ENCODE measurements at places on chromosomes 7 and 10.

DNA sequence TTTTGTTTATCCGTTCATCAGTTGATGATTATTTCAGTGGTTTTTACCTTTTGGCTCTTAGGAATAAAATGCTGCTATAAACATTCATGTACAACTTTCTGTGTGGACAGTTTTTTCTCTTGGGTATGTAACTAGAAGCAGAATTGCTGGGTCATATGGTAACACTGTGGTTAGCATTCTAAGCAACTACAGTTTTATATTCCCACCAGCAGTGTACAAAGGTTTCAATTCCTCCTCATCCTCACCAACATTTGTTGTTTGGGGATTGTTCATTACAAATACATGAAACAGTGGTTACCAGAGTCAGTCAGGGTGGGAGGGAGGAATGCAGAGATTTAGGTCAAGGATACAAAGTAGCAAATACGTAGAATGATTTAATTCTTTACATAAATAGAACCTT is 97.0 kb downstream of the NPSR1 start:
- DNase-seq = no peak

GRCh38 chr10:47090042-47090441 is 178.8 kb downstream of the PTPN20 start:
- no peak for DNase-seq

- DNase-seq = no peak
These were observed 1.2 kb downstream of the SFRP4 start for GRCh38 chr7:37915438-37915837.

DNA sequence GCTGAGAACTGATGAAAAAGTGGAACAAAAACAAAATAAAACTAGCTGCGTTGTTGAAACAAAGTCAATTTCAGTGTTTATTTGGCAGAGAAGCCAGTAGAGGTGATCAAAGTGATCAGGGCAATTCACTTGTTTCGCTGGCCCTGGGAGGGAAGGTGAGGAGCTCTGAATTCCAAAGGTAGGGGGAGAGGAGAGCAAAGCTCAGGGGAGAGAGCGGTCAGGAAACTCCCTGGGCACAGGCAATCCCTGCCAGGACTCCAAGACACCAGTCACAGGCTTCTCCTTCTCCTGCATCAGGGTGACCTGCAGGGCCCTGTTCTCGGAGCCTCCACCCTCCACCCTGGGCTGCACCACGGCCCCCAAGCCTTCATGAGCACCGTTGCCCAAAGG is 6.8 kb upstream of the KIAA1217 start:
- DNase-seq = no peak

- no peak for DNase-seq
These were observed 215.1 kb downstream of the ADARB2 start for GRCh38 chr10:1522237-1522636.

DNA sequence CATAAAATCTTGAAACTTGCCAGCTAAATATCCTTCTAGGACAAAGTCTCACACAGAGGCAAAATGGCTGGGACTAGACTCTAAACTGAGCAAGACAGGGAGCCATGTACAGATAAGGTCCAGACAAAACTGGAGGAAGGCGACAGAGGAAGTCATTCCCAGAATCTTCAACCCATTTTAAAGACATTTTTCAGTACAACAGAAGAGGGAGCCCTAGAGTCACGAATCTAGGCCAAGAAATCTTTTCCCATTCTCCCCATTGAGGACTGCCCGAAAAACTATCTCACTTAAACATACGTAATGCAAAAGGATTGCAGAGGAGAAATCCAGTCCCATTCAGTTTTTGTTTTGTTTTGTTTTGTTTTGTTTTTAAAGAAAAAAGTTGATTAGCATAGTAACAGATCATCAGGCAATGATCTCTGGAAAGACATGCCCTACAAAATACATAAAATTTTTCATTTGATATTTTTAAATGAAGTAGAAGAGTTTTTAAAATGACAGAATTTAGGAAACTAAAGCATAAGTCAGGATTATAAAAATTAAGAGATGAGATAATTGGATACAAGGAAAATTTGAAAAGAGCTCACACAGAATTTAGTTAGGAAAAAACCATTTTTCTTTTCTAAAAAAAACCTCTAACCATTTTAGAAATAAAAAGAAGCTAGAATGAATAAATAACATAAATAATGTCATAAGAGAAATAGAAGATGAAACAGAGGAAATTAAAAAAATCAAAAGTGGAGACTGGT is 16.9 kb upstream of the PRF1 start:
- DNase-seq = no peak

DNA sequence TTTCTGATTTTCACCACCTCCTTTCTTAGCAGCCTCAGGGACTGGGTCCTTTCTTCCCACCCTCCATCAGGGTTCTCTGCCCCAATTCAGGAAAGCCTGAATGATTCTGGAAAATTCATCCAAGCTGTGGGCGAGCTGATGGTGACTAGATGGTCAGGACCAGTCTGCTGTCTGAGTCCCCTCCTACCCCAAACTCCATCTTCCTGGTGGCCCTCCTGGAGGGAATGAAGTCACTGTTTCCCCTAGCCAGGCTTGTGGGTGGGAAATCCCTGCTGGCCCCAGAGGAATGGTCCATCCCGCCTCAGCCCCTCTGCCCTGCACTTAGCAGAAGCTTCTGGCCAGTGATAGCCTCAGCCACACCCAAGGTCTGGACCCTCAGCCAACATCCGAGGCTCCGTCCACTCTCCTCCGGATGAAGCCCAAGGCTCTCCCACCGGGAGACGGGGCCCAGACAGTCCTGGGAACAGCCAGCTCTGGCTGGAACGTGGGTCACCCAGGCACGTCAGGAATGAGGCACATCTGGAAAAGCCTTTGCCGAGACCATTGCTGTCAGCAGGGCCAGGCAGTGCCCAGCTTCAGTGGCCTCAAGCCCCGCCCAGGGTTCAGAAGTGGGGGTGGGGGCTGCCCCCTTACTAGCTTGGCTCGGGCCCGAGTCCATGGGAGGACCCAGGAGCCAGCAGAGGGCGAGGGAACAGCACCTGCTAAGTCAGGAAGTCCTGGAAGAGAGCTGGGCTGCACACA is 4.0 kb upstream of the AQP1 start:
- no peak for DNase-seq

- DNase-seq = no peak
These were observed 1115.3 kb downstream of the REEP3 start for GRCh38 chr10:64636461-64636860.

GRCh38 chr7:15309872-15310271 is 251.9 kb downstream of the AGMO start:
- no peak for DNase-seq

DNA sequence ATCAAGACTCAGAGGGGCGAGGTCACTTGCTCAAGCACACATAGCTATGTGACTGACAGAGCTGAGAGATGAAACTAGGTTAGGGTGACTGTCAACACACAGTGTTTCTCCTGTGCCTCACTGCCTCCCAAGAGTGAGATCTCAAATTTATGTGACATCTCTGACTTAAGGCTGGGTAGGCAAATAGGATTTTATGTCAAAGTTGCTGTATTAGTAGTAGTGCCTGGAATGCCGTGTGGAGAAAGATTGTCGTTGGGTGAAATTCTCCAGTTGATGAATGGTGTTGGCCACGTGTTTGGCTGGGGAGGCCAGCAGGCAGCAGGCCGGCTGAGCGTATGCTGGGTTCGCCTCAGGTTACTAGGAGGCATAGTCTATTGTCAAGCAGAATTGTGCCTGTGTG is 148.3 kb upstream of the BMPER start:
- DNase-seq = no peak

DNA sequence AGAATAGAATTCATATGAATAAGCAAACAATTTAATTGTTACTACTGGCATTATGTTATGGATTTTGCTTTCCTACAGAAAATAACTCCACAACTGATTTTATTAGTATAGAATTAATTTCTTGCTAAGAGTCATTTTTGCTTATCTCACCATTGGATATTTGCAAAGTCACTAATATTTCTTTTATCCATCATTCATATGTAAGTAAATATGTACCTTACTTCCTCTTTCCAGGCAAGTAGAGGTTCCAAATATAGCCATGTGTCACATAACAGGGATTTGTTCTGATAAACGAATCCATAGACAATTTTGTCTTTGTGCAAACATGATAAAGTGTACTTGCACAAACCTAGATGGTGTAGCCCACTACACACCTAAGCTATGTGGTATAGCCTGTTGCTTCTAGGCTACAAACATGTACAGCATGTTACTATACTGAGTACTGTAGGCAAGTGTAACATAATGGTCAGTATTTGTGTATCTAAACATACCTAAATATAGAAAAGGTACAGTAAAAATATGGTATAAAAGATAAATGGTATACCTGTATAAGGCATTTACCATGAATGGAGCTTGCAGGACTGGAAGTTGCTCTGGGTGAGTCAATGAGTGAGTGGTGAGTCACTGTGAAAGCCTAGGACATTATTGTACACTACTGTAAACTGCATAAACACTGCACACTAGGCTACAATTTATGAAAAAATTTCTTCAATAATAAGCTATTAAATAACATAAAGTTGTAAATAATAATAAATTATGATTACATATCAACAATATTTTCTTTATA is 18.3 kb downstream of the KLLN start:
- no peak for DNase-seq

- DNase-seq = no peak
These were observed 27.7 kb upstream of the TM9SF3 start for GRCh38 chr10:96614515-96614914.

DNA sequence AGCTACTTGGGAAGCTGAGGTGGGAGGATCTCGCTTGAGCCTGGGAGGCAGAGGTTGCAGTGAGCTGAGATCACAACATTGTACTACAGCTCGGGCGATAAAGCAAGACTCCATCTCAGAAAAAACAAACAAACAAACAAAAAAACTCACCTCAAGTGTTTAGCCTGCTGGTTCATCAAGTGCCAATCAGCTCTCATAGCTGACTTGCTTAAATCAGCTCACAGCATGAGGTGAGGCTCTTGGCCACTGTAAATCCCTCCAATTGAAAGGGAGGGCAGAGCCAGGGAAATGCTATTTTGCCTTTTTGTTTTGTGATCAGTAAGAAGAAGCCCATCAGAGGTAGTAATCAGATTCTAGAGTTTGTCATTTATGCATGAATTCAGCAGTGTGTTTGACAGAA is 112.3 kb downstream of the RAB11FIP2 start:
- DNase-seq = no peak

DNA sequence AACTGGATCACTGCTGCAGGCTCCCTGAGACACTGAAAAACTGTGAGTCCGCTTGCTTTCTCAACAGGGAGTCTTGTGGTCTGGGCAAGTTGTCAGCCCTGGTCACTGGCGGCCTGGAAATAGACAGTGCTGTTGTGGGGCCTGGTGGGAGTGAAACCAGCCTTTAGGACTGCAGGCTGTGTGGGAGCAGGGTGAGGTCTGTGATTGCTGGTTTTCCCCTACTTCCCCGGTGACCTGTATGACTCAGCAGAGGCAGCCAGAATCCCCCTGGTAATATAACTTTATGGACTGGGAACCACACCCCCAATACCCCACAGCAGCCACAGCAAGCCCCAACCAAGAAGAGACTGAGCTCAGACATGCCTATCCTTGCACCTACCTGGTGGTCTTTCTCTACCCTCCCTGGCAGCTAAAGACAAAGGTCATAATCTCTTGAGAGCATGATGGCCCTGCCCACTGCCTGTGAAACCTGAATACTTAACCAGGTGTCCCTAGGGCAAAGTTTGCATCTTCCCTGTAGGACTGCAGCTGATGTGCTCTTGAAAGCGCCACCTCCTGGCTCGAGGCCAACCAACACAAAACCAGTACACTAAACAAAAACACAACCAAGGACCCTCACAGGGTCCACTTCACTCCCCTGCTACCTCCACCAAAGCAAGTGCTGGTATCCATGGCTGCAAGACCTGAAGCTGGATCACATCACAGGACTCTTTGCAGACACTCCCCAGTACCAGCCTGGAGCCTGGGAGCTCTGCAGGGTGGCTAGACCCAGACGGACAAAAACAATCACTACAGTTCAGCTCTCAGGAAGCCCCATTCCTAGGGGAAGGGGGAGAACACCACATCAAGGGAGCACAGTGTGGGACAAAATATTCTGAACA is 7.2 kb upstream of the ADAM22 start:
- DNase-seq = peak; percentile 35

DNA sequence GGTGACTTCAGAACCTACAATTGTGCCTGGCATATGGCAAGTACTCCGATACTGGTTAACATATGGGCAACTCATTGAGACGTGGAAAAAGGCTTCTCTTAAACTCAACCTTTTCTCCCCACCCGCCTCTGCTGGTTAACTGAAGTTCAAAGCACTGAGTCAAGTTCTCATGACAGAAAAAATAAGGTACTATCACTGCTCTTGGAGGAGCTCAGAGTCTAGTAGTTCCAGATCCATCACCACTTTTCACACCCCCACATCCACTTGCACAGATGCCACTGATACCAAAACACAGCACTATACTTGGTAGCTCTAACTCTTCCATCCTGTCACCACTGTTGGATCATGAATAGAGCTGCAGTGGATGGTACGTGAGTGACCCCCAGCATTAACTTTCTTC is 36.2 kb downstream of the CCDC6 start:
- no peak for DNase-seq

- no peak for DNase-seq
These were observed 737.0 kb downstream of the LRMDA start for GRCh38 chr10:76168437-76168836.

DNA sequence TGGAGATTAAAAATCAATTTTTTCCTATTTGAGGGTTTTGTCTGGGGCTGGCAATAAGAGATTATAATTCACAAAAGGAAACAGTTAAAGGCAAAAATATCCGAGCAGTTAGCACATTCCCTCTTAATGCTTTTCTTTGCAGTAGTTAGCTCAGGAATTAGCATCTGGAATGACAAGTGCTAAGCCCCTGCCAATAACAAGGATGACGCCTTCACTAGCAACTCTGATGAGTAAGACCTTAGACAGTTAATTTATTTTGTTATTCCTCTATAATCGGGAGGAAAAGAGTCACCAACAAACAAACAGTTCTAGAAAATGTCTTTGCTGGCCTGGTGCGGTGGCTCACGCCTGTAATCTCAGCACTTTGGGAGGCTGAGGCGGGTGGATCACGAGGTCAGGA is 151.3 kb downstream of the TRIL start:
- DNase-seq = no peak

DNA sequence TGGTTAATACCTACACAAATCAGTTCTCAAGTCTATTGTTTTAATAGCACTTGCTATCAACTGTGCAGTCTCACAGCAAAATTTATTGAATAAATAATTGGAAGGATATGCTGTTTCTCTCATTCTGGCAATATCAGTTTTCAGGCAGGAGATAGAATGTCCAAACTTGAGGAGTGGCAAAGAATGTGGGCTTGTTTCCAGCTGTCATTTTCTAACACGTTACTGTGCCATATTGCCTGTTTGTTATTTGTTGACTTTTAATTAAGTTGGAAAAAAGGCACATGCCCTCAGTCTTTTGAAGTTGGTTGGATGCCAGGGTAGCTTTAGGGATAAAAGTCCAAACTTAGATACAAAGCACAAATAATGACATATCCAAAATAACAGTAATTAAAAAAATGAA is 52.2 kb downstream of the MAGI2 start:
- no peak for DNase-seq

DNA sequence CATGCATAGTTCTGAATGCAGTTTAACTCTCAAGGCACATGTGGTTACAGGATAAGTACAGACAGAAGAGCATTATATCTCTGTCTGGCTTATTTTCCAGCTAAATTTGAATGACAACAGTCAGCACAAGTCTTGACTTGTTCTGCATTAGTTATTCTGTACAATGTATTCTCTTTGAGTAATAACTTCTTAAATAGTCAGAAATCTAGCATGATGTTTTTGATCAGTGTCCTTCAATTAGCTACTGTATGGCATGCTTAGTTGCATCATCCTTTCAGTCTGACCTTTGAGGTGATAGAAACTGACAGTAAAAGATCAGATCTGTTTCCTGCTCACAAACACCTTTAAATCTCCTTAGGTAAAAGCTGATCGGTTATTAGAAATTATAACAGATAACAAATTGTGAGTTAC is 118.1 kb downstream of the ARL4A start:
- no peak for DNase-seq

GRCh38 chr7:157736341-157736740 is 399.5 kb downstream of the DNAJB6 start:
- DNase-seq = no peak
